Motor neuron (in vitro differentiated cells): ENCODE measurements at places on chromosomes 4 and X.

DNA sequence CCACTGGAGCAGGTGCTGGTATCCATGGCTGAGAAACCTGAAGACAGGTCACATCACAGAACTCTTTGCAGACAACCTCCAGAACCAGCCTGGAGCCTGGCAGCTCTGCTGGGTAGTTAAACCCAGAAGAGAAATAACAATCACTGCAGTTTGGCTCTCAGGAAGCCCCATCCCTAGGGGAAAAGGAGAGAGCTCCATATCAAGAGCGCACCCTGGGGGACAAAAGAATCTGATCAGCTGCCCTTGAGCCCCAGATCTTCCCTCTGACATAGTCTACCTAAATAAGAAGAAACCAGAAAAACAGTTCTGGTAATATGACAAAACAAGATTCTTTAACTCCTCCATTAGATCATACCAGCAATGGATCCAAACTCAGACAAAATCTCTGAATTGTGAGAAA lies 823.2 kb upstream of the FRG1 start:
- no peak for ATAC-seq

GRCh38 chr4:85715991-85716737 lies 241.2 kb downstream of the ARHGAP24 start:
- ATAC-seq, result no peak

GRCh38 chr4:8493484-8493883 lies 52.9 kb downstream of the TRMT44 start:
- no peak for ATAC-seq

- ATAC-seq, result no peak
These were observed 70.3 kb downstream of the ACOX3 start for GRCh38 chr4:8370106-8370787.

DNA sequence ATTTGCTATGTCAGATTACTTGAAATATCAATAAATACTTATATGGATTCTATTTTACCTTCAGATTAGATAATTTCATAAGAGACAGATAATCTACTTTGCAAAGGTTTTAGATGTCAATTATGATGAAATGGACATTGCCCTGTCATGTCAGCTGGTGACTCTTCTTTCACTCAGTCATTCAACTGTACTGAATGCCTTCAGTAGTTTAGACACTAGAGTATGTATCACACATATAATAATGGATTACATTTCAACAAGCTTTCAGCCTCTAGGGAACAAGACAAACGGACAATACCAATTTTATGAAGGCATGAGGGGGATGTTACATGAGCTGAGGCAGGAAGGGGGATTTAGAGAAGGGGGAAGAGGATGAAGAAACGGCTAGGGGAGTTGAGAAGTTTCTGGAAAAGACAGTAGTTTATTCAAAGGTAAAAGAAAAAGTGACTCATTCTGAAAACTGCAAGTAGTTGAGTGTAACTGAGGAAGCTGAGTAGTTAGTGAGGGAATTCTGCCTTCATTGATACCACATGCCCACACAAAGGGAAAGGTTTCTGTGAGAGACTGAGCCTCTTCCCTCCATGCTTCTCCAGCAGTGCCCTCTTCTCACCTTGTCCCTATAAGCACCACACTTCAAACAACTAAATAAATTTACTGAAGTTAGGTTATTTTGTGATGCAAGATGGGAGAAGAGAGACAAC lies 25.7 kb downstream of the SLC9B2 start:
- ATAC-seq, result no peak

DNA sequence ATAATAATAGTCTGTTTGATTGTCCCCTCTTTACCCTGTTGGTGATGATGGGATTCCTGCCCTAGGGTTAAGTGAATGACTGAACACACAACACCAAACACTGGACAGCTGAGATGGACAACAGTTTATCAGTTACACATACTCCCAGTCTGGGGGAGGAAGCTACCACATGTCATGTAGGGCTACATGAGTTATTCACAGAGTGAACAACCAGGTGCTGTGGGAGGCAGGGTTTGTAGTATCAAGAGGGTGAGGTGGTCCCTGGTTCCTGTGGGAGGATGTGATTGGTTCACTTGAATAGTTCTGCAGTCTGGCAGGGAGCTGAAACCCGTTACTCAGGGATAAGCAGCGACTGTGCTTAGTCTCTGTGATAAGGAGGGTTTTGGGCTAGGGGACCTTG lies 88.8 kb upstream of the AP1S2 start:
- ATAC-seq, result no peak

DNA sequence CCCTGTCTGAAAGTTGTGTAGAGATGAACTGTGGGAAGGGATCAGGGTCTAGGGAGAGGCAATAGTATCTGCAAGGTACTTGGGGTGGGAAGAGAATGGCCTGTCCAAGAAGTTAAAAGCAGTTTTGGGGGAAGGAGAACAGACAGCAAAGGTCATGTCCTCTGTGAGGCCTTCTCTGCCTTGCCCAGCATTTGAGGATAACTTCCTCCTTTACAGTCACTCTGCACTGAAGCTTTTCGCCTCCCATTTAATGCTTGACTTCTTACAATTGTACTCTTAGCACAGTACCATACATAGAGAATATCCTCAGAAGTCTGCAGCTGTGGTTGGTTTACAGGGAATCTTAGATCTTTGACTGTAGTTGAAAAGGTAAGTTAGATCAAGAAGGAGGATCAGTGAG lies 121.8 kb upstream of the AP1S2 start:
- ATAC-seq, result no peak
